ENCODE measurements at places on chromosomes 16 and 17. TPM values are rescaled to one million over a fixed set of nuclear protein-coding genes. Genes with fewer than 3 reads are reported as not detected.

The CLEC18A gene
- 1.2 TPM for total RNA-seq

- no peak for DNase-seq
Observed at GRCh38 chr16:12257926-12258561, 281.5 kb downstream of the SNX29 start.

GRCh38 chr16:68778551-68779231 lies 41.6 kb downstream of the CDH1 start:
- DNase-seq = no peak

The FUS gene
- 259 TPM for total RNA-seq

DNA sequence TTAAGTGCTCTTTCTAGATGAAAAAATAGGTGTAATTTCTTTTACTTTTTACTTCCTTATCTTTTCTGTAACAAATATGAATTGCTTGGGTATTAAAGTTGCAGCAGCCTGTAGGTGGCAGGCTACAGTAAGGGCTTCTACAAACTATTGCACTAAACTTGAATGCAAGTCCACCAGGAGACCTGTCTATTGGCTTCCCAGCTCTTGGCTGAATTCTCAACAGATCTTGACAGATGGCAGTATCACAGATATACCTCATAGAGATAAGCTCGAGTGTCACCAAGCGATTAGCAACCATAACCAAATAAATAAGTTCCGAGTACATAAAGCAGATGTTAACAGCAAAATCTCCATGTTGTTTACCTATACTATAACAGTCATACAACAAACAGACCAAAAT lies 5.9 kb downstream of the BBS2 start:
- DNase-seq = no peak

GRCh38 chr17:27339836-27340550 lies 46.1 kb downstream of the WSB1 start:
- no peak for DNase-seq

GRCh38 chr17:19558946-19559345 lies 25.3 kb downstream of the SLC47A1 start:
- no peak for DNase-seq

GRCh38 chr17:82864713-82865248 lies 25.0 kb upstream of the ZNF750 start:
- DNase-seq = no peak

The PRSS27 gene
- total RNA-seq = 2.1 TPM

The KAT8 gene
- total RNA-seq = 67.3 TPM

The GRIN2A gene
- total RNA-seq = 0.89 TPM

The RNF222 gene
- total RNA-seq = not detected

DNA sequence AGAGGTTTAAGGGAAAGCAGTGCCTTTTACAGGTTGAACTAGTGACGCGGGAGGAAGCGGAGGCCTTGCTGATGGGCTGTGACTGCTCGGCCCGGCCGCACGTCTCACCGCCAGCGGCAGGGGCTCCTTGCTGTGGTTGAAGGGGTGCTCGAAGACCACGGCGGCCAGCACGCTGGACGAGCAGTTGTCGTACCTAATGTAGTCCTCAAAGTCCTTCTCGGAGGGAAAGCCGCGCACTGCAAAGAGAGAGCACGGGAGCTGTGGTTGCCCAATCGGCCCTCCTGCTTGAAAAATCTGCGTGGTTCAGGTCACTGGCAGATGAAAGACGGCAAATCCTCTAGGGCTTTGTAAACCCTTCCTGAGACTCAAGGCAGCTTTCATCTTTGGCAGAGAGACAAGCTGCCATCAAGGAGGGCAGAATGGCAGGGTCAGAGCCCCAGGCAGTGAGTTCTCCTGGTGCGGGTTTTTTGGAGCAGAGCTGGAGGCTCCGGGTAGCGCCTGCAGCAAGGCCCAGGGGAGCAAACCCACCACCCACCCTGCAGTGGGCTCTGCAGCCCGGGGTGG lies 16.1 kb downstream of the ABCA3 start:
- no peak for DNase-seq

DNA sequence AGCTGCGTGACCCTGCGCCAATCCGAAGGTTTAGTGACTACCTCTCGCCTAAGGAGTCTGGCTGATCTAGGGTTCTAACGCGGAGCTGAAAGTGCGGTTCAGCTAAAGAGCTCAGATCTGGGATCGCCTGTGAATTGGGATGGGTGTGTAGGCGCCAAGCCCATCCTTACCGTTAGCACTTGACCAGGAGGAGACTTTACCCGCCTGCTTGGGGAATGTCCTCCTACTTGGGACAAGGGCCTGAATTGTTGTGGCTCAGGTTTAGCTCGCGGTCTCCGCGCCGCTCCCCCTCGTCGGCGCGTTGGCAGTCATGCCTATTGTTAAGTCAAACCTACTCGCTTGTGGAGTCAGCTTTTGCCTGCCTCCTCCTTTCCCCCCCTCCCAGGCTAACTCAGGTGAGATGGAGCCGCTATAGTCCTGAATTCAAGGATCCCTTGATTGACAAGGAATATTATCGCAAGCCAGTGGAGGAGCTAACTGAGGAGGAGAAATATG lies 480 bp downstream of the MRPS7 start:
- DNase-seq = no peak

The IRF8 gene
- total RNA-seq = 19.1 TPM

GRCh38 chr16:27455700-27456099 lies 53.7 kb downstream of the IL21R start:
- DNase-seq = no peak

DNA sequence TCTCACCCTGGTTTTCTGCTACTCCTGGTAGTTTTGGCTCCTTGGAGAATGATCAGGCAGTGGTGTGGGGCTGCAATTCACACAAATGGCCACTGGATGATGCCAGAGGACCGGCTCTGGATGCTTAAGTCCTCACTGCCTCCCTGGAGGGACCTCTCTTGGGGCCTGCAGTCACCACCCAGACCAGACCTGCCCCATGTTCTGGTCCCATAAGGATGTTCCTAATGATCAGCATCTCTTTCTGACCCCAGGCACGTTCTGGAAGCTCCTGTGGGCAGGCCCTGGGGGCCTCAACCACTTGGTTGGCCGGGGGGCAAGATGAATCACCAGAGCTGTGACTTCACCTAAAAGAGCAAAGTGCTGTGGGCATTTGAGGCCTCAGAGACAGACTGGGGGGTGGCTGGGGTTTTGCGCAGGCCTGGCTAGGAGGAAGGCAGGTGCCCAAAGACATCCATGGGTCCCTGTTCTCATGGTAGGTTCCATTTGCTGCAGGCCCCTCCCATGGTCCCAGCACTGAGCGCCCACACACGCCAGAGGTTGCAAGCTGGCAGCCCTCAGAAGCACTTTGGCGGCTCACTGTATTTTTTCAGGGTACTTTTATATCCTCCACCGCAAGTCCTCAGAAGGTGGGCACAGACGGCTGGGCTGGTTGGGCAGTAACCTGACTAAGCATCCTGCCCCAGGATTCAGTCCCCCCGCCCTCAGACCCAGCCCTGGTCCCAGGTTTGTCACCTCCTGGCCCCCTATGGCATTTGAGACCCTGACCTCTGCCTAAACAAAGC lies 53.2 kb downstream of the NT5M start:
- peak; percentile 87 for DNase-seq

DNA sequence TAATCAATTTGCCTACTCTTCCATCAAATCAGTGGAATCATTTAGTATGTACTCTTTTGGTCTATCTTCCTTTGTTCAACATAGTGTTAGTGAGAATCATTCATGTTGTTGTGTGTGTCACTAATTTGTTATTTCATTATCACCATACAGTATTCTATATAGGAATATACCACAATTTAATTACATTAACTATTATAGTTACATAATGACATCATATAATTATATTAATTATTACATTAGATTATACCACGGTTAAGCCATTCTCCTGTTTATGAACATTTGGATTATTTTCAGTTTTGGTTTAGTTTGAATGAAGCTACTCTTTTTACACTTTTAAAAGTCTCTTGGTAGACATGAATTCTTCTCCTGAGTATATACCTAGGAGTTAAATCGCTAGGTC lies 40.4 kb downstream of the MYO1D start:
- no peak for DNase-seq

GRCh38 chr17:72719578-72720493 lies 372.7 kb downstream of the SLC39A11 start:
- peak; percentile 60 for DNase-seq

- DNase-seq = peak; percentile 63
Observed at GRCh38 chr17:68955181-68955841, at the start of gene ABCA8. ABCA8 (minus strand) TSS chr17:68955392; CDS start chr17:68942034, 13,358 bp downstream.

The METTL23 gene
- total RNA-seq = 29.1 TPM

DNA sequence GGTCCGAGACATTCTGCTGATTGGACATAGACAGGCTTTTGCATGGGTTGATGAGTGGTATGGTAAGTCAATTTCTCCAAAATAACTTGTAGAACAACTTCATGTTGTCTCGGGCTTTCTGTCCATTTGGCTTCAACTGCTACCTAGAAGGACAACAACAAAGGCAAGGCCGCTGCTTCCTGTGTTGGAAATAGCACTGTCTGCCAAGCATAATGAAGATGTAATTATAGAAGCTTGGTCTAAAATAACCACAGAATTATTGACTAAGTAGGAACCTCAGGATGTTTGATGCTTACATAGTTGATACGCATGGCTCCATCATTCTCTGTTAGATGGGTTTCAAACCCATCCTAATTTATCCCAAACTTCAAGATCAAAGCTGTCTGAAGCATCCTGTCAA lies 42.3 kb upstream of the NOL11 start:
- DNase-seq = no peak

The CBX2 gene
- total RNA-seq = 4.7 TPM

- DNase-seq = no peak
Observed at GRCh38 chr16:30375864-30376263, 1.3 kb downstream of the MYL11 start.

The EIF5A gene
- total RNA-seq = 168 TPM

The RPGRIP1L gene
- total RNA-seq = 9.4 TPM

GRCh38 chr16:84096447-84097005 lies 20.2 kb downstream of the MBTPS1 start:
- no peak for DNase-seq

DNA sequence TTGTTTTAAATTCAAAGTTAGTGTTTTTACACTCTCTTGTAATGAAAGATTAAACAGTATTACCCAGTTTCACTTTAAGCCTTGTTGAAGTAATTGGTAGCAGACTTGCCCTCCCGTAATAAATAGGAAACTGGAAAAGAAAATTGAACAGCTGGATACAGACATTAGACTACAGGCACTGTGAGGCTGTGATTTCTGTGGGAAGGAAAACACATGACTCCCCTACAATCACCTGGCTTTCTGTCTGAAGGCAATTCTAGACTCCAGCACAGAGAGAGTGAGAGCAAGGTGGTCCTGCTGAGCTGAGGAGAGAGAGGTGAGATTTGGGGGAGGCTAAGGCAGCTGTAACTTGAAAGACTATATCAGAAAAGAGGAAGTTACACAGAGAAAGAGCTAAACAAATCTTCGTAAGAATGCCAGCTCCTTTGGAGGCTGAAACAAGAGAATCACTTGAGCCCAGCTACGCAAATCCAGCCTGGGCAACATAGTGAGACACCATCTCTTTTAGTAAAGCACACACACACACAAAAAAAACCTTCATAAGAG lies 57.8 kb upstream of the CDYL2 start:
- no peak for DNase-seq

The KRT39 gene
- total RNA-seq = not detected

DNA sequence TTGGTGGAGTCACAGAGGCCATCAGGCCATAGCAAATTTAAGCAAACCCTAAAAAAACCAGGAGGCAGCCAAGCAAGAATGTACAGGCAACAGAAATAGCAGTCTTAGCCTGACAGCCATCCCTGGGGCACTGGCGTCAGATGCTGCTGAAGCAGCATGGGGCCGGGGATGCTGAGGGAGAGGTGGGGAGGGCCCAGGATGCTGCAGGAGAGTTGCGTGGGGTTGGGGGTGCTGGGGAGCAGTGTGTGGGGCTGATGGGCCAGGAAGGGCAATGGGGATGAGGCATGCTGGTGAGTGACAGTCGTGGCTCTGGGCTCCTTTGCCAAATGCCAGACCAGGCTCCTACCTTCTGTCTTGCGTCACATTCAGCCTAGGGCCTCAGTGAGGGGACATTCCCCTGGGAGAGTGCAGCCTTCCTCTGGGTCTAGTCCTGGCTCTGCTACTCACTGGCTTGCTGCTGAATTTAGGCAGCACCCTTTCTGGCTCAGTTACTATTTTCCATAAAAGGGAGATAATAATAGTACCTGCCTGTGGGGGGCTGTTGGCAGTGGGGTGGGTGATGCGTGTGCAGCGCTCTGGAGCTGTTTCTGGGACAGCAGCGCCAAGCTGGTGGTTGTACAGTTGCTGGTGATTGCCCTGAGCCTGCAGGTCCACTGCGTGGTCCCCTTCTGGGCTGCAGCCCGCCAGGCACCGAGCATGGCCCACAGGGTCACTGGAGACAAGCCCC lies 88.1 kb downstream of the AMFR start:
- DNase-seq = no peak

DNA sequence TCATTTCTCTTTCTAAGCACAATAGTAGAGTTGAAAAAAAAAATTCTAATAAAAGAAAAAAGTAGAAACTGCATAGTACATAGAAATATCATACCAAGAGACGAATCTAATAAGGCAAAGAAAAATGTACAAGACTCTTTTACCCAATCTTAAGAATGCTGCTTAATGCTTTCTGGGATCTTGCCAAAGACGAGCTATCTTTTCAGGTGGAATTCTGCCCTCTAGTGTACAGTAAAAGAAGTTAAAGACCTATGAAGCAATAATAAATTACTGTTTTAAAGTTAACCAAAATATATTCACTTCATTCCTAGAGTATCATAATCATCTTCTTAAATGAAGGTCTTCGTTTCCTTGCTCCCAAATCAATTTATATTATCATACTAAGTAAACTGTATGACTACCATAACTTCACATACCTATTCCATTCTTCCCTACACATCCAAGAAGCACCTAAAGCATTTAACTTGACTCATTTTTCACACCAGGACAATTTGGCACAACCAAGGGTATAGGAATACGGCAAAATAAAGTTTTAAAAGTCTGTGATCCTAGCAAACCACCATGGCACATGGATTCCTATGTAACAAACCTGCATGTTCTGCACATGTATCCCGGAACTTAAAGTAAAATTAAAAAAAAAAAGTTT lies 47.7 kb downstream of the CFDP1 start:
- DNase-seq = no peak

GRCh38 chr17:49687878-49688491 lies 10.1 kb upstream of the SPOP start:
- DNase-seq = no peak

The CCL7 gene
- total RNA-seq = 1.6 TPM

- no peak for DNase-seq
Observed at GRCh38 chr17:74289688-74290087, 15.7 kb downstream of the DNAI2 start.

DNA sequence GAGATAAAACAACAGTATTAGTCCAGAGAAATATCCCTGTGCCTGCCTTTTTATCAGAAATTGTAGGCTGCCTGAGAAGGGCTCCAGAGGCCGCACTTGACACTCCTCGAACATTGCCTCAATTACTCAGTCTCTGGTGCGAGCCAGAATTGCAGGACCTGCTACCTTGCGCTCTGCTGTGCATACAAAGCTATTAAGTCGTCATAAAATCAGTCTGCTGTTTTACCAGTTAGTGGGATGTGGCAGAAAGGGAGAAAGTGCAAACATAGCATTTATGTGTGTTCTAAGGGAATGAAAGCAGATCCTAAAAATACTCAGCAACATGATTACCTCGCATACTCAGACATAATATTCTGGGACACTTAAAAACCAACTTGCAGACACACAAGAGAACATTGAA lies 70.6 kb downstream of the TMC6 start:
- DNase-seq = no peak

- DNase-seq = no peak
Observed at GRCh38 chr16:55207693-55208428, 116.1 kb upstream of the IRX6 start.

- no peak for DNase-seq
Observed at GRCh38 chr17:17139972-17140589, 66.1 kb downstream of the PLD6 start.

The ABCA3 gene
- 39.0 TPM for total RNA-seq

The ORAI3 gene
- total RNA-seq = 21.8 TPM

The SOCS1 gene
- total RNA-seq = 4.3 TPM

The CCT6B gene
- 2.9 TPM for total RNA-seq
